ENCODE measurements at places on chromosomes 3 and 15. TPM values are rescaled to one million over a fixed set of nuclear protein-coding genes. Genes with fewer than 3 reads are reported as not detected.

The CCR9 gene
- not detected for total RNA-seq

DNA sequence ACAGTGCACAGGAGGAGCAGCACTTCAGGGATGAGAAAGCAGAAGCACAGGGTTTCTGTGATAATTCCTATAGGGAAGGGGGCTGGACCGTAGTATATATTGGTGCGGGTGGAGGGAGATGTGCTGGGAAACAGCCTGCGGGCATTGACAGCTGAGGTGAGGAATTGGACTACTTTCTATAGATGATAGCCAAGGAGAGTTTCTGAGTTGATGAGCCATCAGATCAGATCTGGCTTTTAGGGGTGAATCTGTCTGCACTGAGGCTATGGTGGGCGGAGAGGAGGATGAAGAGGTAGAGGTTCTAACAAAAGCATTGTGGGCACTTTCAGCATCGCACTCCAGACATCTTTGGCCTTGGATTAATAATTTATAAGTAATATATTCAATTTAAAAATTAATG, 33.1 kb downstream of the SELENOT start:
- no peak for DNase-seq

DNA sequence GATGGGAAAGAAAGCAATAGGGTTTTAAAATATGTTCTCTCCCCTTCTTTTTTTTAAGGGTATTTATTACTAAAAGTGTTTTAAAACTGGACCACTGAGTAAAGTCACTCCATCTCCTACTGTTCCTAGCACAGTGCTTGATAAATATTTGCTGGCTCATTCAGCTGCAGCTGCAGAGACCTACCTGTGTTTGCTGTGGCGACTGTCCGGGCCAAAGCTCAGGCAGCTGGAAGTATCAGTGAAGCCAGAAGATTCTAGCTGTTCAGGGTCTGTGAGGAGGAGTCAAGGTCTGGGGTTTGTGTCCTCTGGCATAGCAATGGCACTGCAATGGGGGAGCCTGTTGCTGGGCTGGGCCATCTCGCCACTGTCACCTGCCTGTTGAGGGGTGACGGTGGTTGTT, 109.9 kb downstream of the RPLP1 start:
- DNase-seq, result no peak

The SUSD5 gene
- total RNA-seq, result 1.6 TPM

GRCh38 chr3:8164145-8164544, 337.5 kb upstream of the LMCD1 start:
- DNase-seq, result no peak

- no peak for DNase-seq
These were observed 46.9 kb downstream of the MLH1 start for GRCh38 chr3:37040231-37040630.

DNA sequence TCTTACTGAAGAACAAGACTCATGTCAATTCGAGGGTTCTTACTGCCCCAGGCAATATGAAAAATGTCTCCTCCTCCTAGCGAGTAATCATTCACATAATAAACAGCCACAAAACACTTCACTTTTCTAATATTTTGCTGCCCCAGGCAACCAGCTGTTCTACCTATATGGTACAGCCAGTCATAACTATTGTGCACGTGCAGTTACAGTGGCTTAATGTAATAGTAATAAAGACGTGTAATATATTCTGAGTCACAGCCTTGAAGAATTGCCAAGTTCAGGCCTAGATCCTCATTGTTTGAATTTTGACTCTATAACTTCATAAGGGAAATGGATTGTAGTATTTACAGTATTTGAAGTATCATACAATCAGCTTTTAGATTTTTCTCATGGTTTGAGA, 1250.0 kb upstream of the GBE1 start:
- no peak for DNase-seq

DNA sequence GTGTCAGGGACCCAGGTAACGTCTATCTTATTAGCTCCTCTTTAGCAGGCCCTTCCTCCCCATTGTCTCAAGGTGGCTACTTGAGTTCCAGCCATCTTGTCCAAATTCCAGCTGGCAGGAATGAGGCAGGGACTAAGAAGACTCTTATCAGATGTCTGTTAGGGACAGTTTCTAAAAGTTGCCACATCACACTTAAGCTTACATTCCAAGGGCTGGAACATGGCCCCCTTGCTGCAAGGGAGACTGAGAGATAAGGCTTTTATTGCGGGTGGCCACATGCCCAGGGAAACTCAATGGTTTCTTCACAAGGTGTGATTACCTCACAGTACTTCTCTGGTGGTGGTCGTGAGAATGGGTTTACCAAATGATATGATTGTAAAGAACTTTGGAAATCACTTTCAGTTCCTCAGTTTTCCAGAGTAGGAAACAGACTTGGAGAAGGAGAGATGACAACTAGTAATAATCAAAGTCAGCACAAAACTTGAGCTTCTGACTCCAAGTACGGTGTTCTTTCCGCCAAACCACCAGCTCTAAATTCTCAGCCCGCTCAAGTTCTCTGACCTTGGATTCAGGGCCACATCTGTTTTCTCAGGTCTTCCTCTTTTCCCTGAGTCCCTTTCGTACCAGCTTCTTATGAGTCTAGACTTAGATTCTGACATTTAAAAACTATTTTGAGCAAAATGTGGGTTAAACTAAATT, 14.2 kb downstream of the PDIA5 start:
- no peak for DNase-seq

GRCh38 chr15:76190070-76190564, 121.2 kb downstream of the ETFA start:
- no peak for DNase-seq

GRCh38 chr3:172176061-172176770, 136.8 kb downstream of the FNDC3B start:
- DNase-seq, result no peak

- DNase-seq, result no peak
These were observed 402.2 kb downstream of the EPHB1 start for GRCh38 chr3:135197246-135197645.

DNA sequence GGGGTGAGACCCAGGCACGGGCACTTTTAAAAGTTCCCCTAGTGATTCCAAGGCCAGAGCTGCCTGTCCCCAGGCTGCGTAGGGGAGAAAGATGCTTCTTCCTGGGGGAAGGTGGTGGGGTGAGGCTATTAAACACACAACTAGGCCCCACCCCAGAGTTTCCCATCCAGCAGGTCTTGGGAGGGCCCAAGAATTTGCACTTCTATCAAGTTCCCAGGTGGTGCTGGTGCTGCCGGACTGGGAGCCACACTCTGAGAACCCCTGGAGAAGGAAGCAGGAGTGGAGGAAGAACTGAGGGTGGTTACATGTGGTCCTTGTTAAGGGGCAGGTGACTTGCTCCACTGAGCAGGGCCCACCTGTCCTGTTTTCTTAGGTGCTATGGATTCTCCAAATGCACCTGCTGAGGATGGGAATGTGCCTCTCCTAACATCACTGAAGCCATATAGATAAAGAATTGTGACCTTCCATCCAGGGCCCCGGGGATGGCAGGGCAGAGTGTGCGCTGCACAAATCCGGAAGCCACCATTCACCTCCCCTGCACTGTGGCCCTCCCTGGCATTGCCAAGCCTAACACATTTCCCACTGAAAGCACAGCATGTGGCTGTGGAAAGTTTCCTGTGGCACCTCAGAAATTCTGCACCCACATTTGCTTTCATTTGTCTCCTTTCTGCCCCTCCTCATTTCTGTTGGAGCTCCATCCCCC, 111.5 kb upstream of the MEF2A start:
- DNase-seq, result no peak

GRCh38 chr15:25134546-25134945, 179.8 kb downstream of the SNRPN start:
- no peak for DNase-seq

DNA sequence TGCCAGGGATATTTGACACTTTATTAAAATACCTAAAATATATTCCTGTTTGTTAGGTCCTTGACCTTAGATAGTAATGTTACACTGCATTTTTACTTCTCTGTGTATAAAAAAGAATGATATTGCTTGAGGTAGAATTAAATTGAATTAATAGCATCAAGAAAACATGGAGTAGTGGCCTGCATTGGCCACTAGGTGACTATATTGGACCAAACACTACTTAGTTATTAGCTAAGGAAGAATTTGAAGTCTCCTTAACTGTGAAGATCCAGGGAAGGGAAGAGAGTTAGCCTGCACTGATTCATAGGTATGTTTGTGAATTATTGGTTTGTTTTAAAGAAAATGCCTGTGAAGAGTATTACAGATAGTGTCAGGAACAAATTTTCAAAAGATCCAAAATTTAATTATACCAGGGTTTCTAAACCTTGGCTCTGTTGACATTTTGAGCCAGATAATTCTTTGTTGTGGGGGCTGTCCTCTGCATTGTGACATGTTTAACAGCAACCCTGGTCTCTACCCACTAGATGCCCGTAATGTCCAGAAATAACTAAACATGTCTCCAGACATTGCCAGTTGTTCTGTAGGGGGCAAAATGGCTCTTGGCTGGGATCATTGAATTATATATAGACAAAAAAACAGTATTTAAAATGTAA, 103.6 kb upstream of the THSD4 start:
- no peak for DNase-seq

- DNase-seq, result no peak
These were observed 256.3 kb downstream of the LRTM1 start for GRCh38 chr3:54671511-54671910.

- DNase-seq, result peak; percentile 69
These were observed 170.0 kb upstream of the NDN start for GRCh38 chr15:23857028-23857641.

The SAMMSON gene
- total RNA-seq, result 0.13 TPM

- no peak for DNase-seq
These were observed 4.3 kb upstream of the NR1D2 start for GRCh38 chr3:23940775-23941174.

GRCh38 chr15:78387246-78388037, 47.3 kb downstream of the CRABP1 start:
- DNase-seq, result no peak

- no peak for DNase-seq
These were observed 26.7 kb upstream of the COL6A6 start for GRCh38 chr3:130490241-130490640.

GRCh38 chr3:112974894-112975293, at the start of gene CD200R1:
Gene CD200R1 (minus strand): TSS chr3:112975103. CDS start chr3:112974857, 246 bp downstream.
- DNase-seq, result no peak

DNA sequence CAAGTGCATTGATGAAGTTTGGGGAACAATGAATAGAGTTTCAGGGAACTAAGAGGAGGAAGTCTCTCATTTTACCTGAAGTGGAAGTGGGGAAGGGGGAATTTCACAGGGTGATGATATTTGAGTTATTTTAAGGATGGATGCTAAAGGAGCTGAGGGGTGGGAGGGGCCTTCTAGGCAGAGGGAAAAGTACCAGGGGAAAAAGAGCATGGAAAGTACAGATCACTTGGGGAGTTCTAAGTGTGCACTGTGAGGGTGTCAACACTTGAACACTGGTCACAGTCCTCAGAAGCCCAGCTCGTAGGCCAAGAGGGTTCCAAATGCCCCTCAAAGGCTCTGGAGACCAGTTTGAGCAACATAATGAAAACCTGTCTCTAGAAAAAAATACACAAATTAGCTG, 18.2 kb downstream of the LAMP3 start:
- DNase-seq, result no peak

GRCh38 chr15:88513195-88513594, 33.3 kb downstream of the DET1 start:
- no peak for DNase-seq

The PTH1R gene
- total RNA-seq, result 5.6 TPM

The MEGF11 gene
- total RNA-seq, result 2.7 TPM

DNA sequence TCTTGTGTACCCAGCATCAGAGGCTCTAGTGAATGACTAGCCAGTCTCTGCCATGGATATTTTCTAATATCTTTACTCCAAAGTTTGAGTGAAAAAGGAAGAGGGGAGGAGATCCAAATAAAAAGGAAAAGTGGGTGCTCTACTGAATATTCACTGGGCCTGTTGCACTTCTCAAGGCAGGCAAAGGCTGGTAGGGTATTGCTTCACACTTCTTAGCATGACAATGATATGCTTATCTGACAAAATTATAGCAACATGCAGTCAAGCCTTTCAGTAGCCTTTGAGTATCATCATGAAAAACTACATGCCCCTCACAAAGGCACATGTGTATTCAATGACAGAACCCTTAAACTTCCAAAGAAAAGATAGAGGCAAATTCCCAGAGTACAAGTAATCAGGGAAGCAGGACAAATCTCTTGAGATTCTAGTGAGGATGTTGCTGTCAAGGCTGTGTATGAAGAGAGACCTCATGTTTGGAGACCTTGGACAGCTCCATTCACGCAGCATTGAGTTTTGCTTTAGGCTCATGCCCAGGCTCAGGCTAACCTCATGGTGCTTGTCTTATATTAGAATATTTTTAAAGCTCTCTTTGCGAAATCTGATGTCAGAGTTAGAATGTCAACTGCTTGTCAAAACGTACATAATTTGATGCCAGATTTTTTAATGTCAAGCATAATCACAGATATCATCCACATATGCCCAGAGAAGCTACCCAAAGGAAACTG, 506.9 kb downstream of the OCA2 start:
- no peak for DNase-seq

- DNase-seq, result no peak
These were observed 71.3 kb downstream of the RAB11A start for GRCh38 chr15:65940618-65940909.

GRCh38 chr3:132161608-132162007, 126.8 kb upstream of the CPNE4 start:
- peak; percentile 27 for DNase-seq

DNA sequence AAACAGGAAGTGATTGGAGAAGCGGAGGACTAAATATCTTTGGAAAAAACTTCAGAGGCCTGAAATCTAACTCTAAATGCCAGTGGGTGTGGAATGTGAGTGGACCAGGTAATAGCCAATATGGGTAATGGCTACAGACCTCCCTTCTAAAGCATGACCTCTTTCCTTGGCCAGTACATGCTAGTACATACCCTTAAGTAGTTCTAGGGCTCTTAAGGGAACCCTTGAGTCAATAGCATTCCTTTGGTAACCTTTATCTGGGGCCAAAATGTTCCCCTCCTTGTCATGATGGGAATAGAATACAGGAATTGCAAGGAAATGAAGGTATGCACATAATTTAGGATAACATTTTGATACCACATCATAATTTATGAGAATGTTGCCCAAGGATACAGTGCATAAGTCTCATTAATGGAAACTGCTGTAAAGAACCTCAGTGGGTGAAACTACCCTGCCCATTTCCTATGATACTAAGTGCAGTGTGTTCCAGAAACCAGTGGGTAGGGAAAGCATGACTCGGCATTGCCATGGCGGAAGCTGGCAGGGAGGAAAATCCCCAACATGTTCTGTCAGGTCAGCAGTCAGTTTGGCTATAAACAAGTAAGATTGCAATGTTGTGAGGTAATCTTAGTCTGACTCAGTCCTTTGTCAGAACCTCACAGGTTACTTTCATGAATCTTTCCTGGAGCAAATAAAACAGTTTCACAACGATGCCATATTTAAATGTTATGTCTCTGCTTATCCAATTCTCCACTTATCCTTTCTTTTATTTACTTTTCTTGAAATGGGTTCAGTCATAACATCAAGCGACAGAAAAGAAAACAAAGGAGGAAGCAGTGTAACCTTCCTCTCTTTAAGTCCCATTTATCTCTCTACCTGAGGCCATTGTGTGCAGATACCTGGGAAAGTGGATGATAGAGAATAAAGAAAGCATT, 23.5 kb upstream of the RAP2B start:
- DNase-seq, result no peak
